ENCODE measurements at places on chromosomes 4 and X. TPM values are rescaled to one million over a fixed set of nuclear protein-coding genes. Genes with fewer than 3 reads are reported as not detected.

The GABRA4 gene
- total RNA-seq: not detected

The P2RY4 gene
- total RNA-seq: 0.32 TPM

The SNCA gene
- total RNA-seq: 9.1 TPM

The FUNDC2 gene
- total RNA-seq: 126 TPM

The ARAP2 gene
- 12.8 TPM for total RNA-seq

The GUCY1B1 gene
- total RNA-seq: 21.1 TPM

The UGT2B17 gene
- not detected for total RNA-seq

The ITGB1BP2 gene
- total RNA-seq: 9.3 TPM

The SMARCA5 gene
- 34.2 TPM for total RNA-seq
